Stimulated activated CD8-positive, alpha-beta memory T cell treated with anti-CD3 and anti-CD28 coated beads, Interleukin-15, amount 100 ng/mL, for 48 hours (primary cell): ENCODE measurements at places on chromosomes 4 and X.

GRCh38 chrX:9466736-9467135 lies 1.9 kb downstream of the TBL1X start:
- DNase-seq: no peak

- DNase-seq: no peak
Measured at GRCh38 chr4:154399259-154399974, 92.2 kb downstream of the DCHS2 start.

DNA sequence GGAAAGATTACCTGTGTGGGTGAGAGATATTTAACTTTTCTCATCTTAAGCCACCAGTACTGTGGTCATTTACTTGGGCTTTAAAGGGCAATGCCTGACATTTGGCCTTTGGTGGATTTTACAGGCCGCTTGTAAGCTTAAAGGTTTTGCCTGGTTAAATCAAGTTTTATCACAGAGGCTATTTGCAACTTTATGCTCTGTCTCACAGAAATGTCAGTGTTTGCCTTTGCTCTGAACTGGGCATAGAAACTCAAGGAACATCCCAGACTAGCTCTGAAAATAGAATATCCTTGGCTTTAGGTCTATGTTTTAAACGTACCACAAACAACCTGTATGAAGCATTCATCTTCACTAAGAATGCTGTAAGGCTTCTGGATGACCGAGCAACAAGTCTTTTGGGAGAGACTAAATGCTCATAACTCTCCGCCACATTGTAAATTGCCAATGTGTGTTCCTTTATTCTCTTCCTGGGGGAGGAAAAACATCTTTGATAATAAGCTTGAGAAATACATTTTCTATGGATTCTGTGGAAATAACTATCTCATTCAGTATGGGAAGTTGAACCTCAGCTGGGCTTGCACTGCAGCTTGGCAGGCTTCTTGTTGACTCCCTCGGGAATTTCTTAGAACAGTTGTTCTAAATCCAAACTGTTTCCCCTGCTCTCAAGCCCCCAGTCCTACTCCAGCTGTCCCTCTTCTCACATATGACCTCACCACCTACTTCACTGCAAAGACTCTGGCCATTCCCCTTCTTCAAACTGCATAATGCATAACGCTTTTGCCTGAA lies 105.8 kb upstream of the WDR44 start:
- DNase-seq: no peak

DNA sequence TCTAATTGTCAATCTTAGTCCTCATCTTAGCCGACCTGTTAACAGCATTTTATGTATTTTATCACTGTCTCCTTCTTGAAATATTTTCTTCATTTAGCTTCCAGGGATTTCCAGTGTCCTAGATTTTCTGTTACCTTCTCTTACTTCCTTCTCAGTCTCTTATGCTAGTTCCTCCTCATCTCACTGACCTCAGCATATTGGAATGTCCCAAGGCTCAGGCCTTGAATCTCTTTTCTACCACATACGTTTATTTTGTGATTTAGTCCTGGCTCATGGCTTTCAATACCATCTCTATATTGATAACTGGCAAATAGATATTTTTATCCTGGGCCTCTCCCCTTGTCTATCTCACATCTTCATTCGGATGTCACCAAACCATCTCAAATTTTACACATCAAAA lies 61.1 kb downstream of the IQCM start:
- DNase-seq: no peak

DNA sequence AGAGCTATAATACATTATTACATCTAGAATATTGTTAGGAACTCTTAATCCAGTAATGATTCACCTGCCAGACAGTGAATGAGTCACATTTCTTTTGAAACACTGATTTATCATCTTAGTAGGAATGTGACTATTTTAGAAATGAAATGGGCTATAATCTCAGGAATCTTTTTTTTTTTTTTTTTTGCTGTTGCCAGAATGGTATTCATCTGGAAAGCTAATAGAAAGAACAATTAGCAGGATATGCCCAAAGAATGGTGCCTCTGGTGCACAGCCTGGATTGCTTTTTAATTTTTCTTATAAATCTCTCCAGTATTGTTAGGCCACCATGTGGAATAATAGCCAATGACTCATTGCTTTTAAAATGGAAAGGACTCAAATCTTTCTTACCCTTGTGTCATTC lies 181.1 kb upstream of the SMIM31 start:
- DNase-seq: no peak

DNA sequence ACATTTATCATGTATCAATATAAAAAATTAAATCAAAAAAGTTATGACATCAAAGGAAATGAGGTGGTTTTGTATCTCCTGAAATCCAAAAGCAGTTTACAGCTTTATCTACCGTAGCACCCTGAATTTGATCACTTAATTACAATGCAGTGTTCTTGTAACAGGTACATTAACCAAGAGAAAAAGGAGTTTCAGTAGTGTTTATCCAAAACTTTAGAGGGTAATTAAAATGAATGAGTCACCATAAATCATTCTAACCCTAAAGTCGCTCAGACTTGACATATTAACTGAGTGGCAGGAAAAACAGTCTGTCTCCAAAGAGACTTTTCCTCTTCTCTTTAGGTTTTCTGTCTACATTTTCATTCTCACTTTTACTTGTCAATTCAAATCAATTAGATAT lies 907.6 kb upstream of the EPHA5 start:
- no peak for DNase-seq

GRCh38 chr4:71540749-71541269 lies 202.0 kb downstream of the SLC4A4 start:
- DNase-seq: no peak
